Ovary (tissue), 10 donors: ENCODE measurements at places on chromosomes 5 and 9.

- no peak for DNase-seq
These were observed 464.5 kb downstream of the CSNK1G3 start for GRCh38 chr5:123976379-123977033.

DNA sequence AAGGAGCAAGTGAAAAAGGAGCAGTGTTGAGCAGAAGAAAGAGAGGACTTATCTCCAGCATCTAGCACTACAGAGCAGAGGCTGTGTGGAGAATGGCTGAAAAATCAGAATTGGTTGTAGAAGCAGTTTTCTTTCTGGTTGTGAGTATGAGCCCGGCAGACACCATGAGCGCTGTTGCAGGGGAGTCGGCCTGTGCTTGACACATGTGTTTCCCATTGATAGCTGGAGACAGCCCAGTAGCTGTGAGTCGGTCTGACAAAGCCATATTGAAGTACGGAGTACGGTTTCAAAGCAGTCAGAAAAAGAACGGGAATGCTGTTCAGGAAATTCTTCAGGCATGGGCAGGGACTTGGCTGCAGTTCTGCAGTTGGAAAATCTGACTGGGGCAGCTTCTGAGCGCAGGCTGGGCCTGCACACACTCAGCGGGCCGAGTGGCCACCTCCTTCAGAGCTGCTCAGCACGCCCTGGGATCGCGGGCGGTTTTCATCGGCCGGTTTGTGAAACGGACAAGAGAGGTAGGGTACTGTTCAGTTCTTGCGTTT lies at the start of gene SGCD:
TSS of gene SGCD (plus strand) at position 447 of the 542 bp plus-strand sequence.
- DNase-seq, result peak; percentile 62

DNA sequence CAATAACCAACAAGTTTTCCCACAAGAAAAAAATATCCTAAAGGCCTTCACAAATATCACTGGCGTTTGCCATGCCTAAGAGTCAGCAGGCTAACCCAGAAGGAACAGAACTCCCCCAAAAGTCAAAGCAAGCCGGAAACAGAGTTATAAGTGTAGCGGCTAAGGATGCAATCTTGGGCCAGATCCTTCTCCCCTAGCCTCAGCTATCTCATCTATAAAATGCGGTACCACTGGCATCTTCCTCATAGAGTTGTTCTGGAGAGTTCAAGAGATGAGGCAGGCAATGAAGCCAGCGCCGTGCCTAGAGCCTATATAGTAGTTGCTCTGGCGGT lies 632 bp downstream of the DPM2 start:
- no peak for DNase-seq

DNA sequence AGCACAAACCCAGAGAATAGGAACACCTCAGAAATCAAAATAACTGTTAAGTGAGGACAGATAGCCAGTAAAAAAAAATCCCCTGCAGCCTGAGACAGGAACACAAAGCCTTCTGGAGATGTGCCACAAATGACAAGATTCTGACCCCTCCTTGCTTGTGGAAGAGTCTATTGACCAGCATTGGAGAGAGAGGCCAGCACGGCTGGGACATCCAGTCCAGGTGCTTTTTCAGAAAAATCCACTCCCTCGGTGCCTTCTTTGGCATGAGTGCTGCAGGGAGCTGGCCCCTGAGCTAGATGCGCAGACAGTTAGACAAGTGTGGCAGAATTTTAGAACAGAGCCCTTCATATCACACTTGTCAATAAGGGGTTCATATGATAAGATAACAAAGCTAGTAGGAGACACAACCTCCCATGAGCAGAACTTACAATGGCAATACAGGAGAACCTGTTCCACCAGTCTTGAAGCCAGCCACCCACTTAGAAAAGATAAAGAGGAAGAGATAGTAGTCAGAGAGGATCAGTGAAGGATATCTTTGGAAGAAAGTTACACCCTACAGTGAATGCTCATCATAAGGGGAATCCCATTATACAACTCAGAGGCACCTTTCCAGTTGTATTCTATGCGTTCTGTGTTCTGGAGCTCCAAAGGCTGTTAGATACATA lies 298.4 kb downstream of the TLE1 start:
- no peak for DNase-seq

GRCh38 chr5:54909911-54910870 lies 75.2 kb downstream of the ESM1 start:
- DNase-seq, result no peak
